ENCODE measurements at places on chromosomes 4 and X.

- DNase-seq, result no peak
Observed at GRCh38 chr4:4554234-4554633, 12.4 kb upstream of the STX18 start.

DNA sequence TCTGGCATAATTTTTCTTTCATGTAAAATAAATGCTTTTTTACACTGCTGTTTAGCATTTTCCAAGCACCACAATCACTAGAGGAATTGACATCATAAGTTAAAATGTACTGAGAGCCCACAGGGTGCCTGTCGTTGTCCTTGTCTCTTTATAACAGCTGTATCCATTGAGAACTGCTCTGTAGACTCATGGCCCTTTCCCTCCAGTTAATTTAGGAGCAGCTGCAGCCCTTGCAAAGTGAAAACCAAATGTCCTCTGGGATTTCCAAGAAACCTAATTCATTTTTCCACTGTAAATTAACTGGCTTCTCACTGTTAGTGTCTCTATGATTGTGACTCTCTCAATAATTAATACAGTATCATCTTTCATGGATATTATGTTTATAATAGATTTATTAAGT is 185.9 kb downstream of the SLC4A4 start:
- no peak for DNase-seq

- no peak for DNase-seq
Observed at GRCh38 chr4:52588771-52589591, 70.1 kb downstream of the USP46 start.

DNA sequence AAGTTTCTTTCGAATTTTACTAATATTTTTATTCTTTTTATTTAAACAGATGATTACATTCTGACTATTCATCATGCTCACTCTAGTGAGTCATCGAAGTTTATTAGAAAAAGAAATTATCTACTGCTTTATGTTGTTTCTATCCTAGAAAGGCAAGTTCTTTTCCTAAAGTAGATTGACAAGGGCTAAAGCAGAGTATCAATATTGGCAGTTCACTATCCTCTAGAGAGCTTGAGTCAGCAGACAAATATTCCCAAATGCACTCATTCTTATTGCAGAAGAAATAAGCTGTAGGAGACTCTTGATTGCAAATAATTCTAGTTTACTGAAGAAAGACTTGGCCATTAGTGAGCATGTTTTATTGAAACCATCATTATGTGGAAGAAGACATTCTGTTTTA is 911.8 kb downstream of the CENPC start:
- no peak for DNase-seq

DNA sequence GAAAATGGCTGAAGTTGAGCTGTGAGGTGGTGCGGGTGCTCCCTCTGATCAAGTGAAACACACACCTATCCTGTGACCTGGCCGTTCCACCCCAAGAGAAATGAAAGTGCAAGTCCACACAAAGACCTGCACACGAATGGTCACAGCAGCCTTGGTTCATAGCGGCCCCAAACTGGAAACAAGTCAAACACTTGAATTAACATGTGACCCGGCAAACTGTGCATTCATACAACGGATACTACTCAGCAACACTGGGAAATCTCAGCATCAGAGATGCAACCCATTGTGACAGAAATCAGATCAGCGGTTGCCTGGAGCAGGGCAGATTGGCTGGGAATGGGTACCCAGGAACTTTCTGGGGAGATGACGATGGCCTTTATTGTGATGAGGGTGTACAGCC is 7.6 kb downstream of the G6PD start:
- DNase-seq, result no peak

DNA sequence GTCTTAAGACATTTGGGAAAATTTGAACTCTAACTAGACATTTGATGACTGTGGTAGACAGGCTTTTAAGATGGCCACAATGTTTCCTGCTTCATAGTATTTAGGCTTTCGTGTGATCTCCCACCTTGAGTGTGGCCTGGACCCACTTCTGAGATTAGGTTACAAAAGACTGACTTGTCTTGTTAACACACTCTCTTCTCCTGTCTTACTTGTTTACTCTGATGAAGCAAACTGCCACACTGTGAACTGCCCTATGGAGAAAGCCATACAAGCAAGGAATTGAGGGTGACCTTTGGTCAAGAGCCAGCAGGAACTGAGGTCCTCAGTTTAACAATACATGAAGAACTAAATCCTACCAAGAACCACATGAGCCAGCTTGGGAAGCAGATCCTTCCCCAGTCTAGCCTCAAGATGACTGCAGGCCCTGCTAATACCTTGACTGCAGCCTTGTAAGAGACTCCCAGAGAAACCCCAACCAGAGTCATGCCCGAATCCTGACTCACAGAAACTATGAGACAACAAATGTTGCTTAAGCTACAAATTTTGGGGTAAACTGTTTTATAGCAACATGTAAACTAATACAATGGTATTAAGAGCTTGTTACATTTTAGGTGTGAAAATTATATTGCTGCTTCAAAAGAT is 20.3 kb downstream of the UBA6 start:
- no peak for DNase-seq

DNA sequence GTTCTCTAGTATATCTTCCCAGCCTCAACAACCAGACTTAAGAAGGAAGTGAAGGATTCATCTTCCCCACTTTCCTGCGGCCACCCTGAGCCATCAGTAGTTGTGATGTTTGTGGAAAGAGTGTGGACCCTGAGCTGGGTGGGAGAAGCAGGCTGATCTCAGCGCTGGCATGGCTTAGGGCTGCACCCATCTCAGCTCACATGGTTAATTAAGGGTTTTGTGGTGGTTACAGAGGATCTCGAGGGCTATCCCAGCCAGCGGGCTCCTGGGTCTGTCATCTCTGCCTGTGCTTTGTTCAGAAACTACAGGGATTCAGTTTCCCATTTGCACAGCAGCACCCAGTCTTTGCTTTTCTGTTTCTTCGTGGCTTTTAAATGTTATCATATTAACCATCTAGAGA is 163.4 kb downstream of the PTTG2 start:
- no peak for DNase-seq

DNA sequence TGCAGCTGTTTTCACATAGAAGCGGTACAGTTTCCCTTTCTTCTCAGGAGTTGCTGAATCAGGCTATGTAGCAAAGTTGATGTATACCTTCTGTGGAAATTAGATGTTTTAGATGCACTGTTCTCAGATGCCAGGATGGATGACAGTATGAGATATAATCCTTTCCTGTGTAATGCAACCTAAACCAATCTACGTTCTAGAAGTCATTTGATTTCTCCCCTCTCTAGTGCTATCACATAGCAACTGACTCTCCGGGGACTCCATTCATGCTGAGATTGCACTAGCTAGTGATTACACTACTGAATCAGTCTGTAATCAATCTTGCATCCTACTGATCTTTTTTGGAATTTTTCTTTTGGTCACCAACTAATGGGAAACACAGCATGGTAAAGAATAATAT is 1881.7 kb downstream of the PCDH7 start:
- DNase-seq, result no peak

DNA sequence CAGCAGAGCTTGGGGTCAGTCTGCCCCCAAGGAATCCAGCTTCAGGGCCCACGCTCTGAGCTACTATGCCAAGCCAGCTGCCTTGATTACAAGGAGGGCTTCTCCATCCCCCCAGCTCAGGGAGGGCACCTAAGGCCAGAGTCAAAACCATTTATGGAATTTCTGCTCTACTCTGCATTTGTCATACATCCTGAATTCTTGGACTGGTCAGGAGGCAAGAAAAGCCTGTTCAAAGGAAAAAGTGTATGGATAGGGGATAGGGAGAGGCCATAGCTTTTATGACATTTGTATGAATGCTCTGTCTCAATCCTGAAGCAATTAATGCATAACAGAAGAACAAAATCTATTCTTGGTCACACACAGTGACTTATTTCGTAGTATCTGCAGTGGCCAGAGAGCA is 32.2 kb downstream of the EDNRA start:
- DNase-seq, result no peak

DNA sequence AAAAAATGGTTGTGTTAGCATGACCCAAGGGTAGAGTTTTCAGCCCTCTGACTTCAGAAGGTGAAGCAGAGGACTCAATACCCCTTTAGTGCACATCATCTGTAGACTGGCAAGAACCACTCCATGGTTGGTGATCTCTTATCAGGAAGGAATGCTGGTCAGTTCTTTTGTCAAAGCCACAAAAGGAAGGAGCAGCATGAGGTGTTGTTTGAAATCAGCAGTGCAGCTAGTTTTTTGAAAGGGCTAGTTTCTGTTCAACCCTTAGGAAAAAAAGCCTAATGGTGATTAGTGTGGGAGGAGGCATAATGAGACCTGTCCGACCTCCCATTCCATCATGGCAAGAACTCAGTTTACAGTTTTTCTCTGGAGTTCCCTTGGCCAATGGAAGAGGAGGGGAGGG is 362.0 kb upstream of the CT83 start:
- no peak for DNase-seq

DNA sequence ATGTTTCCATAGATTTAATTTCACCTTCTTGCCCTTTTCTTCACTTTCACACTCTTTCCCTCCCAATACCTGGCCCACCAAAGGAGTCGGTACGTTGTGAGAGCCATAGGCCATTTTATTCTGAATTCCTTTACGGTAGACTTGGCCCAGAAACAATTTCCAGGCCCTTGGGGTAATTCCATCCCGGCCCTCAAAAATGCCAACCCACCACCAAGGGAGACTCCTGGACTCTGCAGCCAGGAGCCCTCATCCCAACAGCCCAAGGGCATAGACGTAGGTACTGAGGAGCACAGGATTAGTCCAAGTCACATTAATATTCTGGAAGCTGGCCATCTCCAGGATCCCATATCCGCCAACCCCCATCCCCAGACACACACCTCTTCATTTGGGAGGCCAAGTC is 102.9 kb downstream of the LIMCH1 start:
- no peak for DNase-seq

DNA sequence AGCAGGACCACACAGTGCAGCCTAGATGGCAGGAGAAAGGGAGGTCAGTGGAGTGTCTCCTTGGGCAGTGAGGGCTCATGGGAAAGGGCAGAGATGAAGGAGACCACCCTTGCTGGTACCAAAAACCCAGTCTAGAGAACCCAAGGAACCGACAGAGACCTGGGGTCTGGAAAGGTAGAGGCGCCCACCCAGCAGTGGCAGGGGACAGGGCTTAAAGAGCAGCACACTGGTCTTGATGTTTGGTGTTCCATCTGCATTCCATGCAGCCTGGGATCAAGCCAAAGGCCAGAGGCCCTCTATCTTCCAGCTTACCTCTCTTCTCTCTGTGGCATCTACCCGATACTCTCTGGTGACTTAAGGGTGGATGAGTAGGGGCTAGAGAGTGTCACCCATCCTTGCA is 127.5 kb downstream of the PJA1 start:
- DNase-seq, result no peak

GRCh38 chrX:151977923-151978322 is 3.4 kb upstream of the GABRE start:
- DNase-seq, result no peak

GRCh38 chr4:158065603-158066002 is 107.2 kb downstream of the GASK1B start:
- DNase-seq, result no peak

- DNase-seq, result no peak
Observed at GRCh38 chr4:77827343-77827742, 8.2 kb upstream of the CNOT6L start.

DNA sequence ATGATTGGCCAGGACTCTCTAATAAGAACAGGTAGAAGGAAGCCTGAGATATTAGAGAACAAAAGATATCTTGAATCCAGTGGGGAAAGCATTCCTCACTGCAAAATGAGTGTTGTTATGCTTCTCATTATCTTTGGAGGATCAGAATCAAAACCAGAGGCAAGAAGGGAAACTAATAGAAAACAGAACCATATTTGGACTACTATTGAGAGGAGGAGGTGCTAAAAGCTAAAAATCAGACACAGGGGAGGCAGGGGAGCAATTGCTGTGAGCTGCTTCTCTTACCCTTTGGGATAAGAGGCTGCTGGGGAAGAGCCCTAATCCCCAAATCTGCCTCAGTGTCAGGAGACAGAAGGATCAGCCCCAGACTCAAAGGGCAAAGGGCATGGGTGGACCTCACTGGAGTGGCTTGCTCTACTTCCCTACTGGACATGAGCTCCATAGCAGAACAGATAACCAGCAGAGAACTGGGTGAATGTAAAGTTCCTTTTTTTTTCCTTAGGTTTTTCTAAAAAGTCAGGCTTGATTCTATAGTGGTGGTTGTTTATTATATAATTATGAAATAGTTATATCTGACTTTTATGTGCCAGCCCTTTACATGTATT is 60.1 kb downstream of the SEPTIN11 start:
- DNase-seq, result no peak

DNA sequence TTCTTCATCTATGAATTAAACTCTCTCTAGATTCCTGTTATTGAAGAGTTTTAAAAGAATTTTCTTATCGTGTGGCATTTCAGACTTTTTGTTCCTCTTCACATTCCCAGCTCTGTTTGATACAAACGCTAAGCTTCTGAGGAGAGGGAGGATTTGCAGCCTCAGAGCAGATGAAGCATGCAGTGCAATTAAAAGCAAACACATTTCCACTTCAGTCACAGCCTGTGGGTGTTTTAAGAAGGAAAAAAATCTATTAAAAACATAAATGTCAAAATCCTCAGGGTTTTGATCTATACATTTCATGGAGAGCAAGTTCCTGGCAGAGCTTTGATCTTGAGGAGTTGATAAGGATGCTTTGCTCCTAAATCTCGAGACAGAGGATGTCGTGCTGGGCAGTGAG is 442.4 kb upstream of the BOD1L1 start:
- no peak for DNase-seq

DNA sequence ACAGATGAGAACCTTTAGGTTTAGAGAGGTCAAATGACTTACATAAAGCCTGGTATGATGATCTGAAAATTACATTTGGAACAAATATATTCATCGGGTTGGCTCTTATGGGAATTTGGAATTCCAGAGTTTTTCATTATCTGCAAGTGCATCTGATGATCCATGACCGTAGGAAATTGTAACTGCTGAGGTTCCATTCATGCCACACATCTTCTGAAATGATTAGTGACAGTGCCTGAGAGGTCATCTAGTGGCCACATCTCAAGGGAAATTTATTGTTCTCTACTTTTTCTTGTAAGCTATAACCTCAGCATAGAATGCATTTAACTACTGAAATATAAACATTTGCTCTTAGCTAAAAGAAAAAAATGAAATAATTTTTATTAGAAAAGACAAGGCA is 105.8 kb upstream of the NWD2 start:
- no peak for DNase-seq

DNA sequence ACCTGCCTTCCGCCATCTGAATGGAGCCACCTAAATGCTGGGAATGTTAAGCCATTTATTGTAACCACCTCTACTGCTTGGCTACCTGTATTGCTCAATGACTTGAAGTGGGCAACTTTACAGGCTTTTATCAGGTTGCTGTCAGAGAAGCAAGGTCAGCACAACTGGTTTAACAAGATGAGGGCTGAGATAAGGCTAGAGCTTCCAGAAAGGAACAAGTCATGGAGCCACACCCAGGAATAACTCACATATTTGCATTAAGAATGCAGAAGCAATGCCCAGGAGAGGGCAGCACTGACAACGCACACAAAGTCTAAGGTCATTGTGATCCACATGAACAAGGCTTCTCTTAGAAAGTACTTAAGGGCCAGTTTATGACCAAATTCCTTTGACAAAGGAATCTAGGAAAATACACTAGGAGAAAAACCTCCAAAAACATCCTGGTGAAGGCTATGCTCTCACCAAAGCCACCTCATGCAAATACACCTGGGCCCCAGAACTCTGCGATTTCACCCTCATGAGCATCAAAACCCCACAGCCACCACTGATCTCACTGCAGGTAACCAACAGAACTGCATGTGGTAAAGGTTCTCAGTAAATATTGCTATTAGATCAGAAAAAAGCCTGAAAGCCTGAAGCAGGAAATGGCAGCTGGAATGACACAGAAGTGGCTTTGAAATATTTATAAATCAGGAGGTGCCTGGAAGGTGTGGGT is 15.0 kb upstream of the STS start:
- DNase-seq, result no peak
